ENCODE measurements at places on chromosomes 5 and 9.

GRCh38 chr5:142617416-142618129 is 68.3 kb downstream of the FGF1 start:
- no peak for DNase-seq

DNA sequence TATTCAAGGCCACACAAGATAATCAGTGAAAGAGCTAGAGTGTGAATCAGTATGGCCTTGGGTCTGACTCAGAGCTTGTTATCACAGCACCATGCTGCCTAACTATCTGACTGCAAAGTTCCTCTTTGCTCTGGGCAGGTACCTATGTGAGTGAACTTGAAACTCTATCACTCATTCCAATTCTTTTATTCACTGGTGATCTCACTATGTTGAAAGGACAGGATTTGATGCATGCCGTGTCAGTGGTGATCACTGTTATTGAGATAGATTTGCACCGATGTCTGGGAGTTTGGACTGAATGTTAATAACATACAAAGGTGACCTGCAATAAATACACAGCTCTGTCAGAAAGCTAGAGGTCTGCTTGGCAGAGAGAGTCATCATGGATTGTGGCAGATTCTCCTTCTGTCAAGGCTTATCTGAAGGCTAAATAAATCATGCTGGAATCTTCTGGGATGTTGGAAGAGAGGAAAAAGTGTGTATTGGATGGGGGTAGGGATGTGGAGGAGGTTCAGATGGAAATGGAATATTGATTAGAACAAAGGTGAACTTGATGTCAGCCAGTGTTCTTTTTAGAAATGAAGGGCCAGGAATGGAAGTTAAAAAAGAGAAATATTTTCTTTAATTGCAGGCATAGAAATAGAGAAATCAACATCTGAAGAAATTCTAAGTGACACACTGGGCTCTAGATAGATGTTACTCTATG is 91.8 kb upstream of the TNC start:
- no peak for DNase-seq

DNA sequence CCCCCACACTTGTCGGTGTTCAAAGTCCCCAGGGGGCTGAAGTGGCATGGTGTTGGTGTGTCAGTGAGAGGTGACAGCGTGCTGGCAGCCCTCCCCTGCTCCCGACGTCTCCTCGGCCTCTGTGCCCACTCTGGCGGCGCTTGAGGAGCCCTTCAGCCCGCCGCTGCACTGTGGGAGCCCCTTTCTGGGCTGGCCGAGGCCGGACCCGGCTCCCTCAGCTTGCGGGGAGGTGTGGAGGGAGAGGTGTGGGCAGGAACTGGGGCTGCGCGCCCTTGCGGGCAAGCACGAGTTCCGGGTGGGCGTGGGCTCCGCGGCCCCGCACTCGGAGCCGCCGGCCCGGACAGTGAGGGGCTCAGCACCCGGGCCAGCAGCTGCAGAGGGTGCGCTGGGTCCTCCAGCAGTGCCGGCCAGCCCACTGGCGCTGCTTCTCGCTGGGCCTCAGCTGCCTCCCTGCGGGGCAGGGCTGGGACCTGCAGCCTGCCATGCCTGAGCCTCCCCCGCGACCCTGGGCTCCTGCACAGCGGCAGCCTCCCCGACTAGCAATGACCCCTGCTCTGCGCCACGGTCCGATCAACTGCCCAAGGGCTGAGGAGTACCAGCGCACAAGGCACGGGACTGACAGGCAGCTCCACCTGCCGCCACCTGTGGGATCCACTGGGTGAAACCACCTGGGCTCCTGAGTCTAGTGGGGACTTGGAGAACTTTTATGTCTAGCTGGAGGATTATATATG is 224.1 kb upstream of the RIOK2 start:
- DNase-seq: no peak

DNA sequence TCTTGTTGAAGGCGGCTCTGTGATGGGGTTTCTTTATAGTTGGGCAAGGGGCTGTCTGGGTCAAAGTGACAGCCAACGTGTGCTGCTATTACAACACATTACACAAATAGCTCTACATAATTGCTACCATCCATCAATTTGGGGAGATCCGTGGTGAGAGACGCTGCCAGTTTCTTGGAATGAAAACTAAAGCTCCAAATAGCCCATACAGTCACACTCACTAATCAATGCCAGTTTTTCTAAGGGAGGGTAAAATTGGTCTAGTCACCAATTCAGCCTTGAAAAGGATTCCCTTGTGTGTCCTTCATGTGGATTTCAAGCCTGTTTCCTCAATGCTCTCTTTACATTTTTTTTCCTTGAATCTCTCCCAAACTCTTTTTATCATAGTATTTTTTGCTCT is 343.3 kb upstream of the KLF4 start:
- DNase-seq: no peak

DNA sequence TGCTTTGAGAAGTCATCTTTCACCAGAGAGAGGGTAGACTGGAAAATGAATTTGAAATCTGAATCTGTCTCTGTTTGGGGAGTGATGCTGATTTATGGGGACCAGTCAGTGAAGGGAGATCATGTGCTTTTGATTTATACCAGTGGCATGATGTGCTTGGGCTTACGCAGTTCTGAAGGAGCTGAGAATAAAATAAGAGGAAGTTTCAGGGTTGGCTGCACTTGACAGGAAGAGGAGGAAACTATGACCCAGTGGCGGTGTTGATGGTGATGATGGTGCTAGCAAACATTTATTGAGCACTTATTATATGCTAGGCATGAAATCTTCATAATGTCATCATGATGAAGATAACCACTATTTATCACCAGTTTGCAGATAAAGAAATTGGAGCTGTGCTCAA is 136.4 kb upstream of the GLRA1 start:
- peak; percentile 18 for DNase-seq

GRCh38 chr5:174282391-174282790 is 236.9 kb downstream of the NSG2 start:
- DNase-seq: no peak

GRCh38 chr5:109721741-109722140 is 32.0 kb downstream of the MAN2A1 start:
- DNase-seq: no peak

GRCh38 chr5:95352691-95353090 is 38.5 kb upstream of the FAM81B start:
- DNase-seq: no peak

GRCh38 chr5:71645030-71645429 is 57.9 kb downstream of the MCCC2 start:
- no peak for DNase-seq

GRCh38 chr5:671459-672328 is 21.5 kb downstream of the TPPP start:
- peak; percentile 66 for DNase-seq

- DNase-seq: no peak
These were observed 398.1 kb downstream of the MAN2A1 start for GRCh38 chr5:110087829-110088228.

DNA sequence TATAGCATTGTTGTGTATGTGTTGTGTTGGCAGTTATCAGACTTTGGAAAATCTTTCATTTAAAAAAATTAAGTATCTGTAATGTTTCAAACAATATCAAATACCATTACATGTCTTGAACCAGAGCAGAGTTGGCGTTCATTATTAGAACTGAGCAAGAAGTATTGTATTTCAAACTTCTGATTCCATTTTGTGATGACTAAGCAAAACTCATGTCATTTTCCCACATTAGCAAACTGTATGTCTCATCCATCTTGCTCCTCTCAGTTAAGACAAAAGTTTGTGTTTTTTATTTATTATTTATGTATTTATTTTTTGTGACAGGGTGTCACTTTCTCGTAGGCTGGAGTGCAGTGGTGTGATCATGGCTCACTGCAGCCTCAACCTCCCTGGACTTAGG is 4.6 kb upstream of the RASEF start:
- no peak for DNase-seq

- DNase-seq: no peak
These were observed 84.1 kb downstream of the SH3PXD2B start for GRCh38 chr5:172370237-172370640.

- no peak for DNase-seq
These were observed 28.4 kb downstream of the SKP1 start for GRCh38 chr5:134148316-134148715.

- no peak for DNase-seq
These were observed 312.5 kb upstream of the PTGER4 start for GRCh38 chr5:40367255-40367654.

GRCh38 chr9:2616692-2617377 is 4.8 kb upstream of the VLDLR start:
- DNase-seq: no peak

DNA sequence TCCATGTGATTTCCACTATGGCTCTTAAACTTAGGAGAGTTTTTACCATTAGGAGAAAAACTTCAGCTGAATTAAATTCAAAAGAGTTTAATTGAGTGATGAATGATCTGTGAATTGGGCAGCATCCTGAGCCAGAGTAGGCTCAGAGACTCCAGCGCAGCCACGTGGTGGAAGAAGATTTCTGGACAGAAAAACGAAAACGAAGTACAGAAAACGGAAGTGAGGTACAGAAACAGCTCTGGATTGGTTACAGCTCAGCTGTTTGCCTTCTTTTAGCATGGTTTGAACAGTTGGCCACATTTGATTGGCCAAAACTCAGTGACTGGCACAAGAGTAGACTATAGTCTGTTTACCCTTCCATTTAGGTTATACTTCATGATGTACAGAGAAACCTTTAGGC is 69.2 kb upstream of the PLPP1 start:
- DNase-seq: no peak

GRCh38 chr5:7246287-7246686 is 149.7 kb upstream of the ADCY2 start:
- no peak for DNase-seq

DNA sequence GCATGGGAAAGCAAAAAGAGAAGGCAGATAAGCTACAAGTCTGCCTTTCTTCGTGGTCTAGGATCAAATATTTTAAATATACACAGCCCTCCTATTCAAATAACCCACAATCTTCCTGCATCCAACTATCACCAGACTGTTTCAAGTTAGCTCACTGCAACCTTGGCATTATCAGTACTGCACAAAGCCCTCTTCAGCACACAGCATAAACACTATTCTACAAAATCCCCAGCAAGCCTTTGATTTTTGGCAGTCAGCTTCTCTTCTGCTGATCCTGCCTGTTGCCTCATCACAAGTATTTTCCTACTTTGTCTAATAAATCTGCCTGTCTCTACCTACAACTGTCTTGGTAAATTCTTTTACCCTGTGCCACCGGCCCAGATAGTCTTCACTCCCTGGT is 142.9 kb downstream of the COX7C start:
- DNase-seq: no peak

- DNase-seq: no peak
These were observed 67.1 kb upstream of the HSPB3 start for GRCh38 chr5:54388409-54388808.

DNA sequence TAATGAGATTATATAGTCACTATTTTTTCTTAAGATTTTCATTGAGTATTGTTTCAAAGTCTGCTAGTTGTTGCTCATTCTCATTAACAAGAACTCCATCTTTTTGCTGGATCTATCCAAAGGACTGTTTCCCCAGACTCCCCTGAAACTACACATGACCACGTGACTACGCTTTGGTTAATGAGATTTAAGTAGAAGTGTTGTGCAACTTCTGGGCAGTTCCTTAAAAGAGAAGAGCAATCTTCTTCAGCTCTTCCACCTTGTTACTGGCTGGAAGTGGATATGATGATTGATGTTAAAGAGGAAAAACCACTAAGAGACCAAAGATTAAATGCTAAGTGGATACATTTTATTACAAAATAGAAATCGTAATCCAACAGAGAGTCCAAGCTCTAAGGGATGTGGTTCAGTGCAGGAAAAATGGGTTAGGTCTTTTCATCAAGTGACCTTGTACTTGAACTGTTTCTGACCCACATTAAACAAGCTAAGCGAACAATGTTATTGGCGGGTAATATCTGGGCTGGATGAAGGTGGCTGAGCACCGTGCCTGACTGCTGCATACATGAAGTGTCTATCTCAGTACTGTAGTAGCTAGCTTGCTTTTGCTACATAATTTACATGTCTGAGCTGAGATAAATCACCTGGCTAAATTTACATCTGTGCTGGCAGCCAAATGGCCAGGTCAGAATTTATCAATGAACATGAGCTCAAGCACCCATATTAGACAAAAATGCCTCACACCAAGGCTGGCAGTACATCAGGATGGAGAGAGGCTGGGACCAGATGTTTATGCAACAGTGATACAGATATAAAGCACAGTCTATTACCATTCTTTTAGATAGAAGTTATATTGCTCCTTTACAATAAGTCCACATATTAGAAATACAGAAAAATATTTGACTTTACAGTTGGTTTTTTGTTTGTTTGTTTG is 7.5 kb upstream of the CTNNAL1 start:
- no peak for DNase-seq

GRCh38 chr9:131418143-131419025 is 24.5 kb downstream of the PRRC2B start:
- DNase-seq: no peak

DNA sequence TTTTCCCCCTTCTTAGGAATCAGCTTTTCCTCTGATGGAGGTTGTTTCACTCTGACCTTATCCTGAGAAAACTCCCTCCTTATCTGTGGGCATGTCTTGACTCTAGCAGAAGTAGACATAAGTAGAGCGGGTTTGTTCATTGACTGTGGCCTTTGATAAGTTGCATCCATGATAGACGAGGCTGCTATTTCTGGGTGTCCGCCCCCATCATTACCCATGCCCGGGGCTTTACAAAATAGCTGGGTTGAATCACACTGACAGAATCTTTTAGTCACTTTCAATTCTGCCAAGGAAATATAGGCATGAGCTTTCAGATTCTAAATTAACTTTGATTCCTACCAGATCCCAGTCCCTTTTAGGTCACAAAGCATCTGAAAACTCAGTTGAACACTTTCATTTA is 223.8 kb downstream of the SEC61B start:
- DNase-seq: no peak

DNA sequence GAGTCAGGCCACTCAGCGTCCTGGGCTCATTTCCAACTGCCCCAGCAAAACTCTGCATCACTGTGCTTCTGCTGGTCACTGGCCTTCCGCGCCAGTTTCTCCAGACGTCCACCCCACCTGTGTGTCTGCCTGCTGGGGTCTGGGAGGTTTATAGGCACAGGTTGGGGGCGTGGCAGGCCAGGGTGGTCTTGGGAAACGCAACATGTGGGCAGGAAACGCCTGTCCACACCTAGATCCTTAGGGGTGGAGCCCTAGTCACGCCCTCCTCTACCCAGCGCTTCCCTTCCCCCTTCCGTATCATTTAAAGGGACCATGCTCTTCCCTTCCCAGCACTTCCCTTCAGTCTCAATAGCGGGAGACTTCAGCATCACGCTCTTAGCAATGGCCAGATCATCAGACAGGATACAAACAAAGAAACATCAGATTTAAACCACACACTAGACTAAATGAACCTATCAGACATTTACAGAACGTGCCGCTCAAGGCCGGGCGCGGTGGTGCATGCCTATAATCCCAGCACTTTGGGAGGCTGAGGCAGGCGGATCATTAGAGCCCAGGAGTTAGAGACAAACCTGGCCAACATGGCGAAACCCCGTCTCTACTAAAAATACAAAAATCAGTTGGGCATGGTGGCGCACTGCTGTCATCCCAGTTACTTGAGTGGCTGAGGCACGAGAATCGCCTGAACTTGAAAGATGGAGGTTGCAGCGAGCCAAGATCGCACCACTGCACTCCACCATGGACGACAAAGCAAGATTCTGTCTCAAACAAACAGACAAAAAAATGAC is 11.8 kb upstream of the BTNL9 start:
- no peak for DNase-seq

Data from CD4-positive, alpha-beta T cell treated with Interleukin-15 for 1 hour (primary cell).